ENCODE measurements at places on chromosomes 16 and 17. TPM values are rescaled to one million over a fixed set of nuclear protein-coding genes. Genes with fewer than 3 reads are reported as not detected.

DNA sequence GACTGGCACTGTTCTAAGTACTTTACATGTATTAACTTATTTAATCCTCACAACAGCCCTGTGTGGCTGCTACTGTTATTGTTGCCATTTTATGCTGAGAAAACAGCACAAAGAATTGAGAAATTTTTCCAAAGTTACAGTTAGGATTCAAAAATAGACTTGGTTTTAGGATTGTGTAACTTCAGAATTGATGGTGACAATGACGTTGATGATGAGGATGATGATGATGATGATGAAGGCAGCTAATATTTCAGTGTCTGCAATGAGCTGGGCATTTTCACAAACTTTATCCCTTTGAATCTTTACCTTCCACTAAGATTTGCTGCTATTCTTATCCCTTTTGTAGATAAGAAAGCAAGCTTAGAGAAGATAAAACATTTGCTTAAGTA lies 22.1 kb downstream of the PRKCB start:
- no peak for DNase-seq
- peak overlapping the region; percentile 21 for H3K27ac ChIP-seq
- no peaks in the 10 kb centered on the region for H3K27me3 ChIP-seq
- no peaks in the 10 kb centered on the region for H3K36me3 ChIP-seq
- peaks cover 50% of the 10 kb centered on the region for H3K4me1 ChIP-seq

DNA sequence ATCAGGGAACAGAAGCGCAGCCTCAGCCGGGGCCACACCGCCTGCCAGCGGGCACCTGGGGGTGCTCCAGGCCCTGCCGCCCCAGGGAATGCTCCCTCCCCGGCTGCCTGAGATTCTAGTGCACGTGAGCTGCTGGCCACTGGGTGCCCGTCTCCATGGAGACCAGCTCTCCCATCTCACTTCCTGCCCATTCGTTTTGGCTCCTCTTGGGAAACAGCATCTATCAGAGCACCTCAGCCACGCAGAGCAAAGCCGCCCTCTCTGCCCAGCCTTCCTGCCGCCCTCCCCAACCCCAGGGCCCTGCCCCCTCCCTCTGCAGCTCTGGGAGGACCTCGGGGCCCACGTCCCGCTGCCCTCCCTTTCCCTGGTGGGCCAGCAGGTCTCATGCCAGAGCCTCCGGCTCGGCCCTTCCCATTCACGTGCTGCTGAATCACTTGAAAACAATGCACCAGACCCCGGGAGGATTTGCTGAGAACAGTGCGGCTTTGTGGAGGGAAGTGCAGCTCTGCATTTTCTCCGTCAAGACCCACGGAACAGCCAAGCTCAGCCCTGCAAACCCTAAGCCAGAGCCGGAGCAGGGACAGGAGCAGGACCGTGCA lies 19.4 kb downstream of the CEP295NL start:
- peak; percentile 56 for DNase-seq
- no peaks in the 10 kb centered on the region for H3K36me3 ChIP-seq
- peaks cover 85% of the 10 kb centered on the region for H3K4me1 ChIP-seq
- H3K4me3 ChIP-seq = peak overlapping the region; percentile 14
- H3K27me3 ChIP-seq = no peaks in the 10 kb centered on the region

DNA sequence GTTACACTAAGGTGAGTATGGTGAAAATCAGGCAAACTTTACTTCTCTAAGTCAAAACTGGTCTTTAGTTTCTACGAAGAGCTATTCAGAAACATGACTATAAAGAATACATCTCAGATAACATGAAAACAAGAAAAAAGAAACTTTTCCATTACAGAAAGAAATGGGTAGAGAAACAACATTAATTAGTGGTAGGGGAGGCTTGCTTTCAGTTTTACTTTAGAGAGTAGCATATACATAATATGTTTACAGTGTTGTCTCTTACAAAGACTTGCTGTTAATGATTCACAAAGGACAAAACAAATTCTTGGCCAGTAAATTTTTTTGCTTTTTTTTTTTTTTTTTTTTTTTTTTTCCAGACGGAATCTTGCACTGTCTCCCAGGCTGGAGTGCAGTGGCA lies 34.2 kb downstream of the CRLF3 start:
- H3K4me1 ChIP-seq = no peaks in the 10 kb centered on the region
- DNase-seq = no peak
- H3K4me3 ChIP-seq = no peak overlapping the region
- no peak overlapping the region for H3K27ac ChIP-seq

DNA sequence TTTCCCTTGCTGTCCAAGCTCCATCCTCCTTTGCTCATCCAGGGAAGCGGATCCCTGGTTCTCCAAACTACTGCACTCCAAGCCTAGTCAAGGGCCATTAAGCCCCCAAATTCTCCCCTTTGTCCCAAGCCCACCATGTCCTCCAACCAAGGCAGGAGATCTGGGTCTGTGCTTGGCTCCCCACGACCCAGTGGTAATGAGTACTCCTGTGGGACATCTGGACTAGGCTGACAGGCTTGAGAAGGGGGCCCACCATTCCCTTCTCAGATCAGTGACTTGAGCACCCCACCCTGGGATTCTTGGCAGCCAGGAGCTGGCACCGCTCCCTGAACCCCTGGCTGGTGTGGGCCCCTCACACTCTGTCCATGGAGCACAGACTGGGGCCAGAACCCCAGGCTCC lies 17.1 kb downstream of the OSBPL7 start:
- H3K27ac ChIP-seq = no peak overlapping the region
- H3K4me1 ChIP-seq = peaks cover 15% of the 10 kb centered on the region
- no peaks in the 10 kb centered on the region for H3K27me3 ChIP-seq
- peaks cover 32% of the 10 kb centered on the region for H3K36me3 ChIP-seq

DNA sequence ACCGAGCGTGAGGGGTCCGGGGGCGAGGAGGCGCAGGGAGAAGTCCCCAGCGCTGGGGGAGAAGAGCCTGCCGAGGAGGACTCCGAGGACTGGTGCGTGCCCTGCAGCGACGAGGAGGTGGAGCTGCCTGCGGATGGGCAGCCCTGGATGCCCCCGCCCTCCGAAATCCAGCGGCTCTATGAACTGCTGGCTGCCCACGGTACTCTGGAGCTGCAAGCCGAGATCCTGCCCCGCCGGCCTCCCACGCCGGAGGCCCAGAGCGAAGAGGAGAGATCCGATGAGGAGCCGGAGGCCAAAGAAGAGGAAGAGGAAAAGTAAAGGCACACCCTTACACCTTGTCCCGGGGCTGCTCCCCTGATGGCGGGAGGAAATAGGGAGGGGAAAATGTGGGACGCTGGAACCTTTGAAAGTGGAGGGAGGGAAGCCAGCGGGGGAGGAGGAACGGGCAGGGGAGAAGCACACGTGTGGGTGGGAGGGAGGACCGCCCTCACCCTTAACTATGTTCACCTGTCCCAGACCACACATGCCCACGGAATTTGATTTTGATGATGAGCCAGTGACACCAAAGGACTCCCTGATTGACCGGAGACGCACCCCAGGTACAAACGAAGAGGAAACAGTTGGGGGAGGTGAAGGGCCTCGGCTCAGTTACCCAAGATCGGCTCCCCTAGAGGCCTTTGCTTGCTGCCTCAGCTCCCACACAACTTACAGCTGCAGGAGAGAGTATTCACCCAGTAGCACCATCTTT lies 916 bp downstream of the PAGR1 start:
- peak overlapping the region; percentile 96 for H3K27ac ChIP-seq
- H3K4me1 ChIP-seq = peaks cover 86% of the 10 kb centered on the region
- H3K4me3 ChIP-seq = peak overlapping the region; percentile 87
- peak; percentile 65 for DNase-seq

- peaks cover 79% of the 10 kb centered on the region for H3K4me1 ChIP-seq
- no peak for DNase-seq
- no peak overlapping the region for H3K4me3 ChIP-seq
These were observed 133.1 kb downstream of the ANKRD11 start for GRCh38 chr16:89357055-89357816.

- no peak overlapping the region for H3K4me3 ChIP-seq
- H3K27ac ChIP-seq = no peak overlapping the region
- peaks cover 5% of the 10 kb centered on the region for H3K36me3 ChIP-seq
- H3K4me1 ChIP-seq = no peaks in the 10 kb centered on the region
These were observed 41.9 kb downstream of the NFAT5 start for GRCh38 chr16:69607674-69608073.

DNA sequence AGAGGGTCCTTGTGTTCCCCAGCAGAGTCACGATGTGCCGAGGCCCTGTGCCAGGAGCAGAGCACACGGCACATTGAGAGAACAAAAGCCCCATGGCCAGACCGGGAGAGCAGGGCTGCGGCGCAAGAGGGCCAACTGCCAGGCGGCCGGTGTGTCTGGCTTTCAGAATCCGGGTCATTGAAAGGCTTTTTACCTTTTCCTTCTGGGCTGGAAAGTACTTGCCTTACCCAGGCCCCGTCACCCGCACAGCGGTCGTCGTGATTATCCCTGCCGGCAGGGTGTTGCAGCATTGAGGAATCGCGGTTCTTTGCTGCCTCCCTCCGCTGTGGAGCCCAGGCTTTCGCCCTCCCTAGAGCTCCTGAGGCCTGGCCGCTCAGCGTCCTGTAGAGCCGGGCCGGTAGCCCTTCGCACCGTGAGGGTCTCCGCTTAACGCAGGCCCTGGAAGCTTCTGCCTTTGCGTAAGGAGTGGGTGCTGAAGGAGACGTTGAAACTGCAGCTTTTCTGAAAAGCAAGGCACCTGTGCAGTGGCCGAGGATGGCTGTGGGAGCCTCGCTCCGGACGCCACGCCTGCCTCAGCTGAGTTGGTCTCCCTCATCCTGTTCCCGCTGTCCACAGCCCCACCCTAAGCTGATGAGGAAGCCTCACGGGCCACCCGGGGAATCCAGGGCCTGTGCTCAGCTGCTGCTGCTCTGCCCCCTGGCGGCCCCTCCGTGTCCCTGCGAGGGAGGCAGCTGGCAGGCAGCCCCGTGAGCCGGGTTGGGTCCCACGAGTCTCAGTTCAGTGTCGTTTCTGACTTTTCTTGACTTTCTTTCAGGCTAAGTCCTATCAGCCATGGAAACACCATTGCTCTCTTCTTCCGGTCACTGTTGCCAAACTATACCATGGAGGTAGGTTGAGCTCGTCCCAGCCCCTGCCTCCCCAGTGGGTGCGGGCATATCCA lies 8.6 kb upstream of the MC1R start:
- peaks cover 83% of the 10 kb centered on the region for H3K36me3 ChIP-seq
- H3K4me1 ChIP-seq = peaks cover 8% of the 10 kb centered on the region
- H3K27me3 ChIP-seq = no peaks in the 10 kb centered on the region
- H3K27ac ChIP-seq = peak overlapping the region; percentile 51
- peak; percentile 88 for DNase-seq
- H3K4me3 ChIP-seq = no peak overlapping the region

DNA sequence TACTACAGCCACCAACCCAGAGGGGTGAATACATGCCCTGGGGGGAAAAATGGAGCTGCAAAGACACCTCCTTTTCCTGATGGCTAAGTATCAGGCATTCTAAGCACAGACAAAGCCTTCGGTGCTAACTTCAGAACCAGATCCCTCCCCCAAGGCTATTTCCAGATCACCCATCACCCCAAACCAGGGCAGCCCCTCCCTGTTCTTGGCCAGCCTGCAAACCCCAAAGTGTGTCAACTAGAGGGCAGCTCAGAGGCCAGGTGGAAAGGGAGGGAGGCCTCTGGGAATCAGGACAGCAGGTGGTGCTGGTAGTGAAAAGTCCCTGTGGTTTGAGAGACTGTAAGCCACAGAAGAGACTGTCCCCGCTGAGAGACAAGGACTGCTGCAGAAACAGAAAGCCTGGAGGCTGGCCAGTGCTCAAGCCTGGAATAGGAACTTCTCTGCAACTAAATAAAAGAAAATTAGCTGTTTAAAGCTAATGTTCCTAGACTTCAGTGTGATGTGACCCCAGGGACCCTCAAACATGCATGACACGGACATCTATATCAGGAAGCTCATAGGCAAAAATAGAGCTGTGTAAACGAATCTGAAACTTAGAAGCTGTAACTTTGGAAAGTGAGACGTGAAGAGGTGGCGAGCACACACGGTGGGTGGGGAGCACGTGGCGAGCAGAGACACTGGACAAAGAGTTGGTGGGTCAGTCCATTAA lies 9.1 kb downstream of the TUBG1 start:
- peaks cover 27% of the 10 kb centered on the region for H3K36me3 ChIP-seq
- H3K4me3 ChIP-seq = no peak overlapping the region
- peak; percentile 76 for DNase-seq
- peaks cover 15% of the 10 kb centered on the region for H3K4me1 ChIP-seq
- H3K27me3 ChIP-seq = no peaks in the 10 kb centered on the region

- DNase-seq = no peak
- no peak overlapping the region for H3K27ac ChIP-seq
- no peaks in the 10 kb centered on the region for H3K27me3 ChIP-seq
- H3K4me1 ChIP-seq = no peaks in the 10 kb centered on the region
- H3K4me3 ChIP-seq = no peak overlapping the region
These were observed 37.7 kb downstream of the DUSP14 start for GRCh38 chr17:37527249-37527851.

- H3K36me3 ChIP-seq = no peaks in the 10 kb centered on the region
- no peak for DNase-seq
- no peak overlapping the region for H3K27ac ChIP-seq
- H3K4me3 ChIP-seq = no peak overlapping the region
- no peaks in the 10 kb centered on the region for H3K27me3 ChIP-seq
- peaks cover 21% of the 10 kb centered on the region for H3K4me1 ChIP-seq
These were observed 21.5 kb downstream of the TNS4 start for GRCh38 chr17:40479754-40480480.

GRCh38 chr17:72318131-72318530 lies 197.3 kb downstream of the SOX9 start:
- no peak overlapping the region for H3K4me3 ChIP-seq
- no peak for DNase-seq
- no peak overlapping the region for H3K27ac ChIP-seq
- no peaks in the 10 kb centered on the region for H3K36me3 ChIP-seq
- no peaks in the 10 kb centered on the region for H3K27me3 ChIP-seq

- no peak overlapping the region for H3K4me3 ChIP-seq
- no peak overlapping the region for H3K27ac ChIP-seq
- H3K27me3 ChIP-seq = no peaks in the 10 kb centered on the region
These were observed 3.0 kb upstream of the ZNF213 start for GRCh38 chr16:3131755-3132377.

DNA sequence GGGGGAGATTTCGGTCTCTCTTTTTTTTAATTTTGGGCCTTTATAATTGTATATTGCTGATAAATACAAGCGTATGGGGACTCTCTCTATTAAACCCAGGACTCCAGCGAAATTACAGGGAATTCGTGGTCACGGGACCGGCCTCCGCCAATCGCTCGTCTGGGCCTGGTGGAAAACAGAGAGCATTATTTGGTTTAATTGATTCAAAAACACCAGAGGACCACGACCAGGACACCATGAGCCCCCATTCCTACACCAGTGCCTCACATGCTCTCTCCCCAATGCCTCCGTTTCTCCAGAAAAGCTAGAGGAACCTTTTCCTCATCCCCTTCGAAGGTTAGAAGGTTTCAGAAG lies at the start of gene HOXB2:
Gene HOXB2, minus strand, starts transcription at position 88 of the 354 bp plus-strand sequence. CDS start 198 bp downstream, outside the sequence.
- DNase-seq = peak; percentile 73
- H3K4me3 ChIP-seq = peak within 1 kb of the TSS; percentile 67
- peaks cover 65% of the 10 kb centered on the region for H3K4me1 ChIP-seq
- H3K27me3 ChIP-seq = peaks cover 34% of the 10 kb centered on the region

Gene SOX9
- total RNA-seq = 18.2 TPM

Gene NOL3
- total RNA-seq = 57.2 TPM

Gene SHPK
- 19.2 TPM for total RNA-seq
